ENCODE measurements at places on chromosomes 5 and 9.
A peak's percentile ranks its signal among the peaks of the same experiment; 100 is the strongest.

DNA sequence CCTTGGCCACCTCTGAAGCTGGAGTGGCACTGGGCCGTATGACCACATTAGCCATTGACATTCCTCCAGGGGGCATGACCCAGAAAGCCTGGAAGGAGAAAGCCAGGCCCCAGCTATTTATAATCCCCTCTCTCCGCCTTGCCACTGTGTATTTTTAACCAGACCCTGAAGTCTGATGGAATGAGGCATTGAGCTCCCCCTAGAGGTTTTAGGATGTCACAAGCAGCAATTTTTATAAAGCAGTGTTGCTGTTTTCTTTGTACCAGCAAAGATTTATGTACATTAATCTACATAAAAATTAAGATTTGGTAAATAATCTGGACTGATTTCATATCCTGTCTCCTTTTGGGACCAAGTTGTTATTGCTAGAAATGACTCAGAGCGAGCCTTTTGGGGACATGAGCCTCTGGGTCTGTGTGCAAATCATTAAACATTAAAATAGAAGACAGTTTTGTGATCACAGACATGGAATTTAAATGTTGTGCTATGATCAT is 127.1 kb downstream of the TRIO start:
- peak; percentile 68 for DNase-seq

- DNase-seq = no peak
Measured at GRCh38 chr5:62002436-62002835, 303.6 kb upstream of the KIF2A start.

- DNase-seq = no peak
Measured at GRCh38 chr5:68000805-68001204, 214.8 kb upstream of the PIK3R1 start.

- no peak for DNase-seq
Measured at GRCh38 chr9:15344191-15344590, 37.2 kb upstream of the TTC39B start.

DNA sequence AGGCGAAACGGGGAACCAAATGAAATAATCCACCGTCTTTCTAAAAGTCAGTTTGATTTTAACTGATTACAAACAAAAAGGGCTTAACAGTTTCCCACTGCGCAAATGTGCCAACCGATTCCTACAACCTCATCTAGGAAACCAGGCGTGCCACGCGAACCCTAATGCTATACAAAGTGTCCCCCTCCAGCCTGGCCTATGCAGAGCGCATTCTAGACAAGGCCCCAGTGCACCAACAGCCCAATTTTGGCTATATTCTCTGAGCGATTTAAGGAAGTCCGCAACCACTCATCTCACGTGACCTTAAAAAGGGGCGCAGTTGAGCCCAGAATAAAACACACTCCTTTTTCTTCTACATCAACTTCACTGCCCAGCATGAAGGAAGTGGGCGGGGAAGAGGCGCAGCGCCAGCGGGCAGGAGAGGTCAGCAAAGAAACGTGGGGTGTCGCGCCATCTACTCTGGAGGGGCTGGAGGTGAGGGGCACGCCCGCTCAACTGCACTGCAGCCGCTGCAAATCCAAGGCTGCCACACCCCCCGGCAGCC is 779 bp downstream of the FAM13B start:
- DNase-seq = peak; percentile 89

GRCh38 chr9:114240647-114241558 is 82.0 kb upstream of the ORM1 start:
- DNase-seq = peak; percentile 5

GRCh38 chr5:144510845-144511579 is 340.3 kb downstream of the KCTD16 start:
- DNase-seq = no peak

DNA sequence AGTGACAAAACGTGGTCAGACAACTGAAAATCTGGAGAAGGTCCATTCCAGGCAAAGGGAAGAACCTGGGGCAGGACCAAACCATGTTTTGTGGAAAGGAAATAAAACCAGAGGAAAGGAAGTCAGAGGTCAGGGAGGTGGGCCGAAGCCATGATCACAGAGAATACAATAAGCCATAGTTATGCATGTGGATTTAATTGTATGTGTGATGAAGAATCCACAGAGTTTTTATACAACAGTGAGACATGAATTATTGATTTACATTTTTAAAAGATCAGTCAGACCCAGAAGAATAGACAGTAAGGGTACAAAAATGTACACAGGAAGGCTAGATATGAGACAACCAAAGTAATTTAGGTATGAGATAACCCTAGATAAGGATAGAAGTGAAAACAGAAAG is 20.8 kb downstream of the TTC33 start:
- no peak for DNase-seq

DNA sequence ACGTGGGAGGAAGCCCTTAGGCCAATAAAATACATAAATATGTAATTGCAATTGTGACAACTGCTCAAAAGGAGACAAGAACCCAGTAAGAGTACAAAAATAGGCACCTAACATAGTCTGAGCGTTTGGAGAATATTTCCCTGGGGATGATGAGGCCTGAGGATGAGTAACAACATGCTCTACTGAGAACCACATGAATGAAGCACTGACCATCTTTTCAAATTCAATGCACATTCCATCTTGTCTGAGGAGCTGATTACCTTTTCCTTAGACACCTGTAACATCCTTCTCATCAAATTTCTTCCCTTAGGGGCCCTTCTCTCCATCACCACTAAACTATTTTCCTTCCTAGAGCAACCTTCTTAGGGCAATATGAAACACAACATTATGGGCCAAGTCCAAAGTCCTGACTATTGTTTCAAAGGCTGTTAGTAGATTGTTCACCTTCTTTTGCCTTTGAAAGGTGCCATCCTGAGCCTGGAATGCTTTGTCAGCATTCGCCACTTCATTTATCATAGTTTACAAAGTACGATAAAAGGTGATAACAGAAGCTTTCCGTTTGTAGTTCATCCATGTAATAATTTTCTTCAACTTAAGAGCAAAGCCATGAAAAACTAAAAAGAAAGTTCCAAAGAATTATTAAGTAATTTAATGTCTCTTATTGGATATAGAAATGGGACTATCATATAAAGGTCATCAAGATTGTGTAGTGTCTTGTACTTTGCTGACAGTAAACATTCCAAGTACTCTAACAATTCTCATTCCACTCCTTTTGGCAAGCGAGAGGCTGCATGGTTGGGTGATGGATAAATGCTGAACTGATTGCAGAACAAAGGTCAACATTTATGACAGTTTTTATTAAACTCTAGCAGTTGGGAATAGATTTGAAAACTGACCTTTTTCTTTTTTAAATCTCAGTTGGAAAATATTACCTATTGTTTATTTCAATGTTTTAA is 471.3 kb downstream of the PDE4D start:
- no peak for DNase-seq

DNA sequence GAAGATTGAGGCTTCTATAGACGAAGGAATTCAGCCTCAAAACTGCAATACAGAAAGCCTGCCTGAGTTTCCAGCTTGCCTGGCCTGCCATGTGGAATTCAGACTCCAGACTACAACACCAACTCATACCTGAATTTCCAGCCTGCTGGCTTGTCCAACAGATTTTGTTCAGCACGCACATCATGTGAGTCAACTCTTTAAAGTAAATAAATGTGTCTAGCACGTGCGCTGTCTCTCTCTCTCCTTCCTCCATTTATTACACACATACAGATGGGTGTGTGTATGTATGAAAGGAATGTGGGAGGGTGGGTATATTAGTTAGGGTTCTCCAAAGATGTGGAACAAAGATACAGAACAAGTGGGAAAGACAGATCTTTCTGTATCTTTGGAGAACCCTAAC is 82.4 kb upstream of the TAS2R1 start:
- no peak for DNase-seq

- no peak for DNase-seq
Measured at GRCh38 chr5:1376981-1377380, 32.1 kb upstream of the CLPTM1L start.

GRCh38 chr5:87120518-87121303 is 147.0 kb upstream of the RASA1 start:
- peak; percentile 32 for DNase-seq

GRCh38 chr9:131695836-131696460 is 43.9 kb downstream of the RAPGEF1 start:
- no peak for DNase-seq

DNA sequence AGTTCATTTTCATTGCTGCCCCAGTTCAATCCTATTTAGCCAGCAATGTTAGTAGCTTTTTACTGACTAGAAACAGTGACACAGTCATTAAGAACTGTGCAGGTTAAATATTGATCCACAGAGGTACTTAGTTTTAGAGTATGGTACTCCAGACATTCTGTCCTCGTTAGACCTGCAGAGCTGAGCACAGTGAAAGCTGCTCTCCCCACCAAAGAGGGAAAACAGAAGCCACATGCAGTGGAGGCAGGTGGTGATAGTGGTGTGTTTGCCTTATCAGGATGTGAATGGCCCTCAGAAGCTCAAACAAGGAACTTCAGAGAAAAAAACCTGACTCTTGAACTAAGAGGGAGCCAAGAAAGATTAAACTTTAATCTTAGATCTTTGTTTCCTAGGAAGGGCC is 75.5 kb downstream of the UNC13B start:
- DNase-seq = peak; percentile 9

DNA sequence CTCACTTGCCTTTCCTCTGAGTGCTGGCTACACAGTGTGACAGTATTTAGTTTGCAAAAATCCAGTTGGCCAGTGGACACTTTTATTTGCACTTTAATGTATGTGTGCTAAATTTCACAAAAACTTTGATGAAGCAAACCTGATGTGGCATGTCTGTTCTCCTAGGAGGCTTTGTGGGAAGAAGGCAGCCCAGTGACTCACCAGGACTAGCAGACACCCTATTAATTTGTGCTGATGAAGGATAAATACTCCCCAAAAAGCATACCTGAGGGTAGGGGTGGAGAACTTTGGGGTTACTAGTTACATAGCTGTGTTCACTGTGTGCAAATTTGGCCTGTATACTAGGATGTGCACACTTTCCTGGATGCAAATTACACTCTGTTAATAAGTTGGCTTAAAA is 39.3 kb upstream of the IPPK start:
- no peak for DNase-seq

DNA sequence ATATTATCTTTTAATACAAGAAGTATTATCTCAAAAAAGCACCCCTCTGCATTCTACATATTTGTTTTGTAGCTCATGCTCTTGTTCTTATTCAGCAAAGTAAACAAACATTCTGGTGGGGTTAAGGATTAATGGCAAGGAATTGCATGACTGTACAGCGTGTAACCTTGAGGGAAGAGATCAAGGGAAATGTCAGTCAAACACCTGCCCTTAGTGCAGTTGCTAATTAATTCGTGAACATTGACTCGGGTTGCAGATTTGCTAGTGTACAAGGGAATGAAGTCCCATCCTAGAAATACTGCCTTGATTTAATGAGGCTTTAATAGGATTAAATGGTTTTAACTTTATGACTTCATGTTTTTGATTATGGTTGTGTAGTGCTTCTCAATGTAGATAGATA is 1758.1 kb downstream of the MAT2B start:
- no peak for DNase-seq

- no peak for DNase-seq
Measured at GRCh38 chr9:113776194-113776593, 99.9 kb upstream of the ZNF618 start.

- no peak for DNase-seq
Measured at GRCh38 chr5:97135868-97136267, 6.5 kb downstream of the LIX1 start.

GRCh38 chr5:94832685-94833084 is 214.2 kb downstream of the SLF1 start:
- peak; percentile 12 for DNase-seq

- DNase-seq = no peak
Measured at GRCh38 chr9:90881648-90882047, 80.0 kb downstream of the SYK start.

- no peak for DNase-seq
Measured at GRCh38 chr9:89845862-89846261, 241.1 kb downstream of the GADD45G start.

- no peak for DNase-seq
Measured at GRCh38 chr5:2847608-2848007, 96.1 kb upstream of the IRX2 start.

GRCh38 chr5:115686051-115686737 is 60.4 kb upstream of the TMED7 start:
- DNase-seq = no peak

- no peak for DNase-seq
Measured at GRCh38 chr5:2399804-2400203, 351.7 kb downstream of the IRX2 start.

GRCh38 chr5:168312606-168313295 is 21.3 kb downstream of the WWC1 start:
- no peak for DNase-seq

- no peak for DNase-seq
Measured at GRCh38 chr5:172683645-172684471, 42.8 kb downstream of the NEURL1B start.

DNA sequence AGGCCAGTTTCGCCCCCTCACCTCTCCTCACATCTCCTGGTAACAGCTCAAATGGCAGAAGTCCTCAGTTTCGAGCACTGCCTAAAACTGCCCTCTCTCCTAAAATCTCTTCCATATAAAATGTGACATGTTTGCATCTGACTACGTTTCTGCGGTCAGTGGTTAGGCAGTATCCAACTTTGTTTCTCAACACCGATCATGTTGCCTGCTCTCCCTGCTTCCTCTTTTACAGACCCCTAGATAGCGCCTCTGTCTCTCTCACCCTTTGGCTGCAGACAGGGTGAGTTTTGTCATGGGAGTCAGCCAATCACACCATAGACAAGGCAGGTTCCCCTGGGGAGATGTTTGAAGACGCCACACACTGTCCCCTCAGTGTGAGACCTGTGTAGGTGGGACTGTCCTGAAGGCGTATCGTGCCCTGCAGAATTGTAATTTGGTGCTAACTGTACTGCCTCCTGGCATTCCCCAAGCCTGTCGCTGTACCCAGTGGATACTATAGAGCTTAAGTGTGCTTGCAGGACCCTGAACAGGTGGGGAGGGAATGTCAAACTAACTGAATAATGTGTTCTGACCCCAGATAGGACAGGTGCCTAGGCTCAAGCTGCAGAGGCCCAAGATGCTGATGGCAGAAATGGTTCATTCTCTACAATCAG is 1.1 kb downstream of the HEXB start:
- DNase-seq = peak; percentile 68

DNA sequence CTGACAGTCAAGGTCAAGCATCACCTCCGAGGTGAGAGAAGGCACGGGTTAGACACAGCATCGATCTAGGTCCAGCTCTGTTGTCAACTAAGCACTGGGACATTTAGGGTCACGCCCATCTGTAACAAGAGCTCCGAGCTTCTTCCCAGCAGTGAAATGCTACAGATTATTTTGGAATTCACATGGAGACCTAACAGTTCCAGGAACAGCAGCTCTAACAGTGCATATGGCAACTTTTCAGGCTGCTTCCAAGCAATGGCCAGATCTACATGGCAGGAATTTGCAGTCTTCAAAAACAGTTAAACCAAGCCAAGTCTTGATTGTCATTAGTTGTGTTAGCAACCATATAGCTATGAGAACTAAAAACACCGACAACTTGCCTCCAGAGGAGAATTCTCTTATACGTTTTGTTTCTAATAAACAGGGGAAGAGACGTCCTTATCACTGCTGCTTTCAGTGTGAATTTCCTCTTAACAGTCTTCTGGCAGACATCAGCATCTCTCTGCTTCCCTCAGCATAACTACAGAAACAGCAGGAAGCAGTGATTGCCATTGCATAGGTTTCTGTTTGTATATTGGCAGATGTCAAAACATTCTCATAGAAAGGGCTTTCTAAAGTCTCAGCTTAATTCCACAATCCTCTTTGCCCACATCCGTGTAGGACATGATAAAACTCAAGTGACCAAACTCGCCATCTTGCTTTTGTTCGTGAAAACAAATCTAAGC is 242.1 kb upstream of the DAPK1 start:
- DNase-seq = no peak

GRCh38 chr9:127714951-127715469 is 453 bp downstream of the PTRH1 start:
- DNase-seq = no peak

- DNase-seq = no peak
Measured at GRCh38 chr5:90563108-90563507, 4.5 kb downstream of the ADGRV1 start.

Data from hematopoietic multipotent progenitor cell treated with erythropoietin and hydrocortisone succinate and interleukin-3 and kit ligand, for 8 days (in vitro differentiated cells).